ENCODE measurements at places on chromosomes 1 and 21.

DNA sequence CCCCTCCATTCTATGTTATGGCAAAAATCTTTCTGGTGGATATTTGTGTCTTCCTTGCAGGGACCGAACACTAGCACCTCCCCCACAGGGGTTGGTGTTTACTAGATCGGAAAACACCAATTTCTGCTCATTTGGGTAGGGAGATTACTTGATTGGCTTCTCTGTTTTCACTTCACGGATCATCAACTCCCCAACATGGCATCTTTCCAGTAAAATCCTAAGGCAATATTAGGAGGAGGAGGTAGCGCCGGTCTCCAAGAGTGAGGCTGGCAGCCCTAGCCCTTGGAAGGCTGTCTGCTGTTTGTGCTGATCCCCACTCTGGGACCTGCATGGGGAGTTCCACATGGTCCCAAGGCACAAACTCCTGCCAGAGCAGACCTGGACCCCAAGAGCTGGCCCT, 12.2 kb downstream of the VASH2 start:
- no peak for DNase-seq

- DNase-seq = no peak
Observed at GRCh38 chr1:232965912-232966217, 15.5 kb downstream of the NTPCR start.

GRCh38 chr21:26810676-26811415, 34.4 kb downstream of the ADAMTS1 start:
- DNase-seq = no peak

GRCh38 chr1:88502886-88503285, 181.2 kb upstream of the PKN2 start:
- DNase-seq = no peak

DNA sequence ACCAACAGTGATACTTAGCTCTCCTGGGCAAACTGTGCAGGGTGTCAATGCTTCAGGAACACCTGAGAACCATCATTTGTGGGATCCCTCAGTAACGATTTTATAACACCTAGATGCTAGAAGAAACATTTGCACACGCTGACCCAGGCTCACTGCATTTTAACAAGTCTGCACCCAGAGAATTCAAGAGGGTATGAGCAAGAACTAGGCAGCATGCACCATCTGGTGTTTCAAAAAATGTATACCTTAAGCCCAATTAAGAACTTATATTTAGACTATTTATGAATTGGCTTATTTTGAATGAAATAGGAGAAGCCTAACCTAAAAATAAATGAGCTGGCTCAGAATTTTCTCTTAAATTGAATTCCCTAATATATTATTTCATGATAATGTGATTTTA, 400.5 kb downstream of the GPATCH2 start:
- no peak for DNase-seq

DNA sequence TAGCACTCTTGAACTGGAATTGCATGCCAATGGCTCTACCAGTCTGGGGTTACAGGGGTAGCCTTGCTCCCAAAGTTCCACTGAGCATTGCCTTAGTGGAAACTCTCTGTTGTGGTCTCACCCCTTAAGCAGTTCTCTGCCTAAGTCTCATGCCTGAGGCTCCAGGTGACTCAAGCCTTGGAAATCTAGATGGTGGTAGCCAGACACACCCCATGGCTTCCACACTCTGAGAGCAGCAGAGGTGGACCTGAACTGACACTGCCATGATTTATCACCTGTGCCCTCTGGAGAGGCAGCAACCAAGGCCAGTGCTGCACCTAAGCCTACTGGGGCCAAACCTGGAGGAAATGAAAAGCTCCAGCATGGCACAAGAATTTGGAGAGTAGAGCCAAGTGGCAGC, 285.7 kb upstream of the PKN2 start:
- no peak for DNase-seq

- DNase-seq = no peak
Observed at GRCh38 chr1:202283379-202283844, 58.3 kb downstream of the UBE2T start.

All from AML-193 (cell line).